ENCODE measurements at places on chromosomes 7 and 10. TPM values are rescaled to one million over a fixed set of nuclear protein-coding genes. Genes with fewer than 3 reads are reported as not detected.

DNA sequence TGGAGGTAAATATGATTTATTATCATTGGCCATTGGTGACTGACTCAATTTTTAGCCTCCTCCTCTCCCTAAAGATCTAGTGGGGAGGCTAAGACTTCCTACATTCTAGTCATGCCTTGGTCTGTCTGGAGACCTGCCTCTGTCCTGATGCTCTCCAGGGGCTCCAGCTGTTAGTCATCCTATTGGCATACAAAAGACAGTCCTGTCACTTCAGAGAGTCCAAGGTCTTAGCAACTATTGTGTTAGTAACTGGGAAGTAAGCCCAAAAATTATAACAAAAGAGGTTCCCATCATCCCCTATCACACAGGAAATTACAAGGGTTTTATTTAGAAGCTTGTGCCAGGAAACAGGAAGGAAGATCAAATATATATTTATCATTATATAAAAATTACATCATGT, 400.6 kb upstream of the VSTM2A start:
- no peak for DNase-seq

DNA sequence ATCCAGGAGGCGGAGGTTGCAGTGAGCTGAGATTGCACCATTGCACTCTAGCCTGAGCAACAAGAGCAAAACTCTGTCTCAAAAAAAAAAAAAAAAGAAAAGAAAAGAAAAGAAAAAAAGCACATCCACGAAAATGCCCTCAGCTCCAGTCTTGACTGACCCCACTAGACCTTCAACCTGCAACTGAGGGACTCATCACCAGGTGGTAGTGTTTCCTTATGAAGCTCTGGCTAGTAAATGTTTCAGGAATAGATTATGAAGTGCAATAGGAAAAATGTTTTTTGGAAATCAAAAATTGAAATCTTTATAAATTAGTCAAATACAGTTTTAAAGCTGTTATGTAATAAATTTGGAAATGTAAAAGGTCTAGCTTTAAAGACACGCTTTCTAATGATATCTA, 22.4 kb downstream of the TLL2 start:
- DNase-seq: no peak

GRCh38 chr7:92949748-92950147, 113.4 kb upstream of the CDK6 start:
- DNase-seq: no peak

DNA sequence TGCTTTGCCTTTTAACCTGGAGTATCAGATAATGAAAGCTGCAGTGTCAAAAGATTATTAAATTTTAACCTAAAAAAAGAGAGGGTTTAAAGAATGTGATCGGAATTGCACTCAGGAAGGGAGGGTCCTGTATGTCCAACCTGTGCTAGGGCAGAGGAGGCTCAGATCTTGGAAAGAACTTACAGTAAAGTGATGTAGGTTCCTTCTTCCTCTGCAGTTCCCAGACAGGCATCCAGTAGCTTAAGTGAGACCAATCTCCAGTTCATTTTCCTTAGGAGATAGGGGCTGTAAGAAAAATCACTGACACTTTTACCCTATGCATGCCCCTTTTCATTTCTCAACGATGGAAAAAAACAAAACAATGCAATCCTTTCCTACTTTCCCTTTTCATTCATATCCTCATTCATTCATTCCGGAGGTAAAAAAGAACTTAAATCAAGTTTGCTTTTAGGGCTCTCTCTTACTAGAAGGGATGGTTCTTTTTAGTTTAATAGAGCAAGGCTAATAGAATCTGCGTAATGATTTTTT, 28.3 kb downstream of the EXOC6 start:
- DNase-seq: no peak

DNA sequence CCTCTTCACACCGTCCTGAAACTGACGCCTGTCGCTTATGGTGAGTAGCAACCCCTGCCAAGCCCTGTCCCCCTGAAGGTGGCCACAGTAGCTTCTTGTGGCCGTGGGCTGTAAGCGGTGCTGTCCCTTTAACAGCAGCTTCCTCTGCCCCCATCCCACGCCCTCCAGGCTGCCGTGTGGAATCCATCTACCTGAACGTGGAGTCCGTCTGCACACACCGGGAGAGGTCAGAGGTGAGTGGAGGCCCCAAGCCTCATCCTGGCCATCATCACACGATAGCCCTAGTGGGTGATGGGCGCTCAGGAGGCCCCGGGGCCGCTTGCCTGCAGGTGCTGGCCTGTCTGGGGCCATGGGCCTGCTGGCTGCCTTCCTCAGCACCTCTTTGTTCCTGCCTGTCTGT, 21.2 kb downstream of the PFKFB3 start:
- DNase-seq: no peak

- no peak for DNase-seq
Measured at GRCh38 chr10:132386419-132386831, 10.6 kb upstream of the PWWP2B start.

DNA sequence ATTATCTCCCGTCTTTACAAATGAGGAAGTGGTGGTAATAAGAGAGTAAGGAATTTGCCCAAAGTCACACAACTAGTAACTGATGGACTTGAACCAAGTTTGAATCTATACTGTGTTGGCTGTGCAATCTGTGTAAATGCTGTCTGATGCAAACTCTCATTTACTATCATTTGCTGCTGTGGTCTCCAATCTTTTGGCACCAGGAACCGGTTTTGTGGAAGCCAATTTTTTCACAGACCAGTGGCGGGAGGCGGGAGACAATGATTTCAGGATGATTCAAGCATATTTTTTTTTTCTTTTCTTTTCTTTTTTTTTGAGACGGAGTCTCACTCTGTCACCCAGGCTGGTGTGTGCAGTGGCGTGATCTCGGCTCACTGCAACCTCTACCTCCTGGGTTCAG, 450.0 kb upstream of the FZD8 start:
- no peak for DNase-seq

DNA sequence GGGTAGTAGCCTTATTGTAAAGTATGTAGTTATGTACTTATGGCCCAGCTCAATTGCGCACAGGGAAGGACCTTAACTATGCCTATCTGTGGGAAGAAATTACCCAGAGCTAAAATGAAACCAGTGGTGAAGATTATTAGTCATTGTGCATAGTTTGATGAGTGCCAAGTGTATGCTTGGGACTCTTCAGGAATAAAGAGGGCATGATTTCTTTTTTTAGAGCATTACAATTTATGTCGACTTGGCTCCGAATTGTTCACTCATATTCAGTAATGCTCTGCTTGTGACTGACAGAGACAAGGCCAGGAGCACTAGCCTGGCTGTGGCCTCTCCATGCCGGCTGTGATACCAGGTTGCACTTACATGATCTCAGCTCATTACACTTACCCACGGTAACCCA, 269.5 kb downstream of the TRIL start:
- no peak for DNase-seq

GRCh38 chr10:51005551-51005950, 68.7 kb upstream of the PRKG1 start:
- DNase-seq: no peak

DNA sequence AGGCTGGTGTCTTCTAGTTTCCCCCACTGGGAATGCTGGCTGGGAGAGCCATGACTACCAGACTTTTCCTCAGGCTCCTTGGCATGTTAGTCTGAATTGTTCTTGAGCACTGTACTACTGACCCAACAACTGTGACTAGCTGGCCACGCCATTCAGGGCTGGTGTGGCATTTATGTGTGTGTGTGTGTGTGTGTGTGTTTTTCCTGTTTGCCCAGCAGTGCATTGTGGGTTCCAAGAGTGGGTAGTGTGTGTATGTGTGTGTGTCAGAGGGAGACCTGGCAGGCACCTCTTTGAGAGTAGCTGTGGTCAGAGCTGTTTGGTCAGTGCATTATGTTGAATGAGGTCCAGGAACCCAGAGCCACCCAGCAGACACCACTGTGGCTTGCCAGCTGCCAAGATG, 9.2 kb downstream of the PCBD1 start:
- DNase-seq: no peak

DNA sequence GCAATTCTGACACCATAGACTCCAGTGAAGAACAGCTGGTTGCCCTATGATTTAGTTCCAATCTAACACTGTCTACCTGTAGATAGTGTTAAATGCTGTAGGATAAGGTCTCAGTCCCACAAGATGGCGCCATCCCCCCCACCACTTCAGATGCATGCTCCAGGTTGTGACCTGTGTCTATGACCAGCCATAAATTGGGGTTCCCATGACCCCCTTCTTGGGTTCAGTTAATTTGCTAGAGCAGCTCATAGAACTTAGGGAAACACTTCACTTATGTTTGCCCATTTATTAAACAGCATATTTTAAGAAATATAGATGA, 13.1 kb downstream of the CCSER2 start:
- DNase-seq: no peak

DNA sequence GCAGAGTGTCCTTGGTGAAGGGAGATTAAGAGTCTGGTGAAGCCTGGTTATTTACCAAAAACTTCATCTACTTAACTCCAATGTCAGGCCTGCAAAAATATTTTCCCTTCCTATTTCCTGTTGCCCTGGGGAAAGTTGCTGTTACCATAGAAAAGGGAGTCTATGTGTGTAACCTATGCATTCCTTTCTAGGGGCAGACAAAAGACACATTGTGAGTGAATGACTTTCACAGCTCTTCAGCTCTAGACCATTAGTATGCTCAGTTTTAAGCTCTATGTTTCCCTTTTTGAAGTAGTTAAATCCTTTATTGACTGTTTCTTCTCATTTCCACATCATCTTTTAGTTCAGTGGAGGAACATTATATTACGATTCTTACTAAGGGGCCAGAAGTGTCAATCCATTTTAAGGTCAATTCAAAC, 45.6 kb upstream of the SGCE start:
- DNase-seq: no peak

DNA sequence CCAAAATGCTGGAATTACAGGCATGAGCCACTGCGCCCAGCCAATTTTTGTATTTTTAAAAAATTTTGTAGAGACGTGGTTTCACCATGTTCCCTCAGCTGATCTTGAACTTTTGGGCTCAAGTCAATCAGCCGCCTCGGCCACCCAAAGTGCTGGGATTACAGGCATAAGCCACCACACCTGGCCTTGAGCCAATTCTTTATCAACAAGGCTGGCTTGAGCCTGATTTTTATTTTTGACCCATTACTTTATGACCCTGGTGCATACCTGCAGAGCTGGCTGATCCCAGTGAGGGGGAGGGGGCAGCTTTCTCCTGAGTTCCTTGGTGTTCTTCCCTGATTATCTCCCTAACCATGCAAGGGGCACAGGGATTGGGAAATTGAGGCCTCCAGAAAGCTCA, 15.8 kb upstream of the CPA1 start:
- no peak for DNase-seq

- DNase-seq: no peak
Measured at GRCh38 chr7:26156451-26157420, 4.7 kb downstream of the NFE2L3 start.

DNA sequence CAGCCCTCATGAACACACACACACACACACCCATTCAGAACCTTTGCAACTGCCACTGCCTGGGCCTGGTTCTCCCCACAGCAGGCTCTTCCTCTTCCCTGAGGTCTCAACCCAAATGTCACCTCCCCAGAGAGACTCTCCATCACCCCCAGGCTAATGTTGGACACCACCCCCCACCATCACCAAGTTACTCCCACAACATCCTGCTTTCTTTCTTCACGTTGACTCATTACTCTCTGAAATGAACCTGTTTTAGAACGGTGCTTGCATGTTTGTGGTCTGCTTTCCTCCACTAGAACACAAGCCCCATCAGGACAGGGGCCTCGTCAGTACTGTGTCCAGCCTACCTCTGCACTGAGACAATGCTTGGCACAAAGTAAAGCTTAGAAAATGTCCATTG, 16.0 kb downstream of the AFAP1L2 start:
- DNase-seq: no peak

- no peak for DNase-seq
Measured at GRCh38 chr7:19248681-19249080, 103.5 kb upstream of the FERD3L start.

DNA sequence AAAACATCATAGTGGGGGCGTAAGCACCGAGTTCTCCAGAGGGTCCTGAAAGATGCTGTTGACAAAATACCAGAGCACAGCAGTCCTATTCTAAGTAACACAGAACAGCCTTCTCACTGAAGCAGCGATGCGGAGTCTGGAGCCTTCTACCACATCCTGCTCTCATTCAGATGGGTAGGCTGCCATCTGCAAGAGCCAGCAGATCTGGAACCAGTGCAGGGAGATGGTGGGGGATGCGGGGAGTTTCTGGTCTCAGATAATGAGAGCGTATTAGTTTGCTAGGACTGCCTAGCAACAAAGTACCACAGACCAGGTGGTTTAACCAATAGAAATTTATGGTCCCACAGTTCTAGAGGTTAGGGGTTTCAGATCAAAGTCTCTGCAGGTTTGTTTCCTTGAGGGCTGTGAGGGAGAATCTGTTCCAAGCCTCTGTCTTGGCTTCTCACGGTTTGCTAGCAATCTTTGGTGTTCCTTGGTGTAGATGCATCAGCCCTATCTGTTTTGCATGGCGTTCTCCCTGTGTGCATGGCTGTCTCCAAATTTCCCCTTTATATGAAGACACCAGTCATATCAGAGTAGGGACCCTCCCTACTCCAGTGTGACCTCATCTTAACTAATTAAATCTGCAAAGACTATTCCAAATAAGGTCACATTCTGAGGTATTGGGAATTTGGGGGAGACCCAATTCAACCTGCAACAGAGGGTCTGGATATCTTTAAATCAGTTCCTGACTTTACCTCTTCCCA, 52.0 kb upstream of the STEAP1B start:
- no peak for DNase-seq

PPP1R17 gene
- not detected for total RNA-seq

CALN1 gene
- total RNA-seq: 0.13 TPM

BET1 gene
- total RNA-seq: 29.8 TPM

C10orf53 gene
- not detected for total RNA-seq

HOXA10 gene
- total RNA-seq: 28.4 TPM

CFAP46 gene
- total RNA-seq: not detected

SMKR1 gene
- total RNA-seq: not detected

NPC1L1 gene
- total RNA-seq: 0.66 TPM

ASB10 gene
- not detected for total RNA-seq

UBE3C gene
- 76.4 TPM for total RNA-seq

LIPJ gene
- not detected for total RNA-seq

THSD7A gene
- total RNA-seq: 0.53 TPM

PAX2 gene
- total RNA-seq: not detected

SYCE1 gene
- total RNA-seq: not detected

TSPAN13 gene
- total RNA-seq: 53.9 TPM

PVRIG gene
- total RNA-seq: 4.8 TPM
